ENCODE measurements at places on chromosomes 11 and 22.

DNA sequence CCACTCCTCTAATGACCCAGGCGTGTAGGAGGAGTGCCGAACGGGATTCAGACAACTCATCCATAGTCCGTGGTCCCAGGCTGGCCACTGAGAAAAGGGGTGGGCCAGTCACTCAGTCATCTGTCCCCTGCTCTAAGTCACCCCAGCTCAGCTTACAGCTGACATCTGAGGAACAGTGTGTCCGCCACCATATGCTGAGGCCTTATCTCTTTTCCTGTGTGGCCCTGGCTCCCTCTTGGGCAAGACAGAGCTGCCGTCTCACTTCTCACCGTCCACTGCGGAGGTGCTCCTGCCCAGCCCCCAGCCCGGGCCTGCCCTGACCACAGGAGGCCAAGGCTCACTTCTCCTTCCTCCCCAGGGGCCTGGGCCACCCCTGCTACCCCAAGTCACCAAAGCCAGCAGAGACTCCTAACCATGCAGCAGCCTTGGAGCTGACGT lies 6.8 kb downstream of the CCDC86 start:
- DNase-seq, result no peak

- no peak for DNase-seq
These were observed 167.0 kb downstream of the LDLRAD3 start for GRCh38 chr11:36110668-36111410.

- DNase-seq, result no peak
These were observed 15.3 kb downstream of the RTL6 start for GRCh38 chr22:44482776-44483175.

DNA sequence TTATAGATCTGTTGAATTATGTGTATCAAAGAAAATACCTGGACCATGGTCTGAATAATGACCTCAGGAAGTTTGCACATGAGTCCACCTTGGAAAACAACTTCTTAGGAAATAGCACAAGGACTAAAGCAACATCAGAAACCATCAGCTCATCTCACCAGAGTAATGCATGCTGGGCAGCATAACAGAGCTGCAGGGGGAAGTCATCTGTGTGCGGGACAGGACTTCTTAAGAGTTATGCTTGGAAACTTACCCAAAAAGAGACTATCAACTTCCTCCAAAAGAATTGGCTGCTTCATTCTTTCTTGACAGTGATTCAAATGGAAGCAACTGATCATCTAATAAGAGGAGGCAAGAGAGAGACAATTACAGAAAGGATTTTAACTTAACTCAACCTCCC lies 2.5 kb downstream of the OR56B4 start:
- no peak for DNase-seq

GRCh38 chr11:83725728-83726127 lies 439.6 kb upstream of the CCDC90B start:
- no peak for DNase-seq

DNA sequence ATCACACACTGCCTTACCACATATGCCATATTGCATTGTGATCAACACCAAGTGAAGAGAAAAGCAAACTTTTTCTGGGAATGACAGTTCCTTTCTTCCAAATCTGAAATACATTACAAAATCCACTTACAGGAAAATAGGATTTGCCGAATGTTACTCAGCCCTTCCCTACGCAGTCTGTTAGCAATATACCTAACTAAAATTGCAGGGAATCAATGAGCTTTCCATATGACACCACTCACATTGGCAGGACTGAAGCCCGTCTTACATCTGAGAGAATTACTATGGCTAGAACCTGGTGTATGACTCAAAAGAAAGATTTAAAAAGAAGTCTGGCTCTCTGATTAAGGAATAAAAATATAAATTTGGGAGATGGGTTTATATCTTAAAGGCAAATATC lies 136.0 kb downstream of the LRRC4C start:
- DNase-seq, result no peak

DNA sequence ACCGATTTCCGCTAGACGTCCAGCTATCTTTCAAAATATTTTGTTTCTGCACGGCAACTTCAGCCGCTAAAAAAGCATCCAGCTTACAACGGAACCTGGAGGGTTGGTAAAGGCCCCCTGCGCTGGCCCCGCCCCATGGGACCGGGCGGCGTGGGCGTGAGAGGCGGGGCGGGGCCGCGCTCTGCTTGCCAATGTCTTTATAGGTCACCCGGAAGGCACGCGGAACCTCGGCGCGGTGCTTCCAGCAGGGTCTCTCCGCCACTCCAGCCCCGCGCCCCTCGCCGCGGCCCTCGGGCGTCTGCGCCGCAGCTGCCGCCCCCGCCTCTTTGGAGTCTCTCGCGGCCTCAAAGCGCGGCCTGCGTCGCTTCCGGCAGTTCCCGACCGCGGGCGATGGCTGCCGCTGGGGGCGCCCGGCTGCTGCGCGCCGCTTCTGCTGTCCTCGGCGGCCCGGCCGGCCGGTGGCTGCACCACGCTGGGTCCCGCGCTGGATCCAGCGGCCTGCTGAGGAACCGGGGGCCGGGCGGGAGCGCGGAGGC lies at the start of gene FDX1:
Gene FDX1, plus strand, starts transcription at position 218 of the 536 bp plus-strand sequence. Its CDS starts 173 bp downstream, at position 391.
- peak; percentile 58 for DNase-seq

DNA sequence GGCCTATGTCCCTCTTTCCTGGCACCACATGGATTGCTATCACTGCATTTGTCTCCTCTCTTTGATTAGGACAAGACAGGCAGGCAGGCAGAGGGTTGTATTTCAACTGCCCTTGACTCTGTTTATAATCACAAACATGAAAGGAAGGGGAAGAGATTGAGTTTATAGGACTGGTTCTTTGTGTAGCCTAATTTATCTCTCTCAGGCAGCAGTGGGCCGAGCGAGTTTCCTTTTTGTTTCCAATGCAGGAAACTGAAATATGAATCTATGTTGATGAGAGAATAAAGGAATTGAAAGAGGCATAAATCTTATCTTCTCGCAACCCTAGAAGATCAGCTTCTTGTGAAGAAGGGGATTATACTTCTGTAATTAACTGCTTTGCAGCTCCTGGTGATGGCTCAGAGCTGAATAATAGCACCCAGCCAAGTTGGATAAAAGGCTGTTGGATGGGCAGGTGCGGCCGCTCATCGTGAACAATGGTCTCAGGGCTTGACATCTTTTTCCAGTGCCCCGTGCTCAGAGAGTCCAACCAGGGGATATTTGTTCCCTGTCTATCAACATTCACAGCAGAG lies 80.6 kb upstream of the SYT13 start:
- no peak for DNase-seq

DNA sequence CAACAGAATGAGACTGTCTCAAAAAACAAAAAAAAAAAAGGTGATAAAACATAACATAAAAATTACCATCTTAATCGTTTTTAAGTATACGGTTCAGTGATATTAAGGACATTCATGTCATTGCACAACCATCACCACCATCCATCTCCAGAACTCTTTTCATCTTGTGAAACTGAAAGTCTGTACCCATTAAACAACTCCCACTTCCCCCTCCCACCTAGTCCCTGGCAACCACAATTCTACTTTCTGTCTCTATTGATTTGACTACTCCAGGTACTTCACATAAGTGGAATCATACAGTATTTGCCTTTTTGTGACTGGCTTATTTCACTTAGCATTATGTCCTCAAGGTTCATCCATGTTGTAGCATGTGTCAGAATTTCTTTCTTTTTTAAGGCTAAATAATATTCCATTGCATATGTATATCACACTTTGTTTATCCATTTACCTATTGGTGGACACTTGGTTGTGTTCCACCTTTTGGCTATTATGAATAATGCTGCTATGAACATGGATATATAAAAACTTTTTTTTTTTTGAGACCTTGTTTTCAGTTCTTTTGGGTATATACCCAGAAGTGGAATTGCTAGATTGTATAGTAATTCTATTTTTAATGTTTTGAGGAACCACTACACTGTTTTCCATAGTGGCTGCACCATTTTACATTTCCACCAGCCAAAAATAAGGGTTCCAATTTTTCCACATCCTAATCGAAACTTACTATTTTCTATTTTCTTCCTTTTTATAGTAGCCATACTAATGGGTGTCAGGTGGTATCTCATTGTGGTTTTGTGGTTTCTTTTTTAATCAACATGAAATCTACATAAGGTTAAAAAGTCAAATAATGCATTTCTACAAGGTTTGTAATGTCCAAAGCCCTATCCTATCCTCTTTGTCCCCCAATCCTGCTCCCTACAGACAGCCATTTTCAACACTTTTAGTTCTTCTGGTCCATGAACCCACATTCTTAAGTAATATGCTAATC lies 23.4 kb upstream of the PIK3C2A start:
- no peak for DNase-seq

DNA sequence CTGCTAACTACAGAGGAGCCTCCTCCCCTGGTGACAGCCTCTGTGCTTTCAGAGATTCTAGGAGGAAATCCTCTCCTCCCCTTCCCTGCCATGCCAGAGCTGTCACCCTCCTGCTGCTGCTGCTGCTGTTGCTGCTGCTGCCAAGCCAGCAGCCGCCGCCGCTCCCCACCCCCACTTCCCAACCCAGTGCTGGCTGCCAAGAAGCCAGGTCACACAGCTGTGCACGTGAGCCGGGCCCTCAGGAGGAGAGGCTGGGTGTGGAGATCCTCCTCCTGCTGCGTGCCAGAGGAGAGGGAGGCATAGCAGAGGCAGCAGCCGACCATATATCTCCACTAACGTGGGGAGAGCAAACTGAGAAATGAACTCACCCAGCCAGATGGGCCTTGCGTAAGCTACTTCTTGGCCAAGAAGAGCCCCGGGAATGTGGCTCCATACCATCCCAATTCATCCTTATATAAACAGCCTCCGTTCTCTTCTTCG lies 12.4 kb downstream of the CRY2 start:
- DNase-seq, result no peak

GRCh38 chr11:46159680-46160079 lies 38.4 kb upstream of the PHF21A start:
- no peak for DNase-seq

GRCh38 chr11:125341676-125342075 lies 154.4 kb downstream of the FEZ1 start:
- DNase-seq, result no peak

DNA sequence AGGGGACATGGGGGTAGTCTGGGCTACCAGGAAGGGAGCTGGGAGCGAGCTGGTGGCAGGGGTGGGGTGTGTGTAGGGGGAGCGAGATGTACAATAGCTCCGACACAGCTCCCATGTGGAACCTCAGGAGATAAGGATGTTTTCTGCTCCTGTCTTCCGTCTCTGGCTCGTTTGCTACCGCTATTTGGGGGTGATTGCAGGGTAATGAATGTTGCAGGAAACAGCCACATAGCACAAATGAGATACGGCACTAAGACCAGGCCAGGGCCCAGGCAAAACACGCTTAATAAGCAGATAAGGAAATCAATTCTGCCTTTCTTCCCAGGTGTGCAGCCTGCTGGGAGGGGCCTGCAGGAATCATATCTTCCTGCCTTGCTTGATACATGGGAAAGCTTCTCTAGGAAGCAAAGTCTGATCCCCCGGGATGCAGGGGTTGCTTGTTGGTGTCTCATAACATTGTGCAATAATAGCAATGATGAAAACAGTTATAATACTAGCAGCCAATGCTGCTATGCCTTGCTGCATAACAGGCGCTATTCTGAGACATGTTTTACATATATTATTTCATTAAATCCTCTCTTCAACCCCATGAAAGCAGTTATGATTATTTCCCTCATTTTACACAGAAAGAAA lies 158.7 kb downstream of the ST3GAL4 start:
- DNase-seq, result no peak

GRCh38 chr11:28439403-28439802 lies 331.2 kb downstream of the METTL15 start:
- DNase-seq, result no peak

DNA sequence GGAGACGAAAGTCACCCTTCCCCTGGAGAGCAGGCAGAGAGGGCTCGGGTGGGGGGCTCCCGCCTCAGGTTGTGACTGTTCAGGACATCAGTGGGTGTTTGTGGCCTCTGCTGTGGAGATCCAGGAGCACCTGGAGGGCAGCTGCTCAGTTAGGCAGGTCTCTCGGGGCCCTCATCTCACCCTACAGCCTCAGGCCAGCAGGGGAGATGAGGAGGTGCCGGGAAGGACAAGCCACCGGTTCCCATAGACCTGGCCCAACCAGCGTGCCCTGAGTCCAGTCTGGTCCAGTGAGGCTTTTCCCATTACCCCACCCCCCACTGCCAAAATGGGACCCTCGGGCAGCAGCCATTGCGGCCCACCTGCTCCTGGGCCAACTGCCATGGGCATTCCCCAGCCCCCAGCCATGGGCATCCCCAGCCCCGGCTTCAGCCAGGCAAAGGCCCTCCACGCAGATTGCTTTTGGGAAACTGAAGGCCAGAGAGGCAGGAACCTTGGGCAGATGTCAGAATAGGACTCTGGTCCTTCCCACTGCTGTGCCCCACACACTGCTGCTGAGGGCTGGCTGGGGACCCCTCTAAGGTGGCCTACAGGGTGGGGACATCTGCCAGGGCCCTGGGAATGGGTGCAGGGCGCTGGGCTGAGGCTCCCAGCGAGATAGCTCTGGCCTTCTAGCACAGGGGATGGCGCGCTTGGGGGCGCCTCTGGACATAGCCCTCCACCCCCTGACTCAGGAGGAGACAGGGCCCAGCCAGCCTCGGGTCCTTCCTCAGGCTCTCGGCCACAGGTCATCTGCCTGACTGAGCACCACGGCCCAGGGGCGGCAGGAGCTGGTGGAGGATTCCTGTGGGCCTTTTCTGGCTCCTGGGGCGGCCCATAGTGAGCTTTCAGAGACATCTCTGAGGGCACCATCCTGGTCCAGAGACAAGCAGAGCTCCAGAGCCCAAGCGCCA lies 4.8 kb downstream of the PIM3 start:
- no peak for DNase-seq

- DNase-seq, result no peak
These were observed 8.2 kb downstream of the ARRB1 start for GRCh38 chr11:75342966-75343870.

GRCh38 chr22:30186510-30186909 lies 60.0 kb downstream of the LIF start:
- DNase-seq, result no peak

- DNase-seq, result no peak
These were observed 128.3 kb downstream of the DDX10 start for GRCh38 chr11:108793138-108793537.

- no peak for DNase-seq
These were observed 67.7 kb downstream of the ARHGAP8 start for GRCh38 chr22:44819966-44820631.

GRCh38 chr11:65547446-65548125 lies 10.6 kb downstream of the LTBP3 start:
- no peak for DNase-seq
